ENCODE measurements at places on chromosomes 11 and 22. TPM values are rescaled to one million over a fixed set of nuclear protein-coding genes. Genes with fewer than 3 reads are reported as not detected.

The CD59 gene
- total RNA-seq, result 1,194 TPM

The LARGE1 gene
- total RNA-seq, result 15.4 TPM

The GDPD4 gene
- total RNA-seq, result not detected

The KCNE3 gene
- 1.4 TPM for total RNA-seq

The PRG2 gene
- total RNA-seq, result not detected

- no peak for DNase-seq
Observed at GRCh38 chr11:68115285-68115684, 5.9 kb downstream of the CHKA start.

- DNase-seq, result no peak
Observed at GRCh38 chr11:7696424-7696823, 9.9 kb downstream of the OVCH2 start.

DNA sequence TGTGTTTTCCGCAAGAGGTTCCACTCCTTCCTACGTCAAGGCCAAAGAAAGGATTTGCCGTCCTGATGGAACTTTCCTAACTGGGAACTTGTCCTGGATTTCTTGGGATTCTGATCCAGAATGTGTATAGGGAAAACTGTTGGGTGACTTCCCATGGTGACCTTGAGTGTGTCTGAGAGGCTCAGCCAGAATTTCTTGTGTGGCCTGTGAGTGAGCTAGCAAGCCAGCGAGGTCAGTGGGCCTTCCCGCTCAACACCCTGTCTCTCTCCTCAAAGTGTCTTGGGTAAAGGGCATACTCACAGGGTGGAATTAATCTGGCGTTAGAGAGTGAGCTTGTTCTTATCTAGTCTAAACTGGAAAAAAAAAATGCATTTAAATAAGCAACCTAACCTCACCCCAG lies 20.4 kb downstream of the ZNRF3 start:
- no peak for DNase-seq

DNA sequence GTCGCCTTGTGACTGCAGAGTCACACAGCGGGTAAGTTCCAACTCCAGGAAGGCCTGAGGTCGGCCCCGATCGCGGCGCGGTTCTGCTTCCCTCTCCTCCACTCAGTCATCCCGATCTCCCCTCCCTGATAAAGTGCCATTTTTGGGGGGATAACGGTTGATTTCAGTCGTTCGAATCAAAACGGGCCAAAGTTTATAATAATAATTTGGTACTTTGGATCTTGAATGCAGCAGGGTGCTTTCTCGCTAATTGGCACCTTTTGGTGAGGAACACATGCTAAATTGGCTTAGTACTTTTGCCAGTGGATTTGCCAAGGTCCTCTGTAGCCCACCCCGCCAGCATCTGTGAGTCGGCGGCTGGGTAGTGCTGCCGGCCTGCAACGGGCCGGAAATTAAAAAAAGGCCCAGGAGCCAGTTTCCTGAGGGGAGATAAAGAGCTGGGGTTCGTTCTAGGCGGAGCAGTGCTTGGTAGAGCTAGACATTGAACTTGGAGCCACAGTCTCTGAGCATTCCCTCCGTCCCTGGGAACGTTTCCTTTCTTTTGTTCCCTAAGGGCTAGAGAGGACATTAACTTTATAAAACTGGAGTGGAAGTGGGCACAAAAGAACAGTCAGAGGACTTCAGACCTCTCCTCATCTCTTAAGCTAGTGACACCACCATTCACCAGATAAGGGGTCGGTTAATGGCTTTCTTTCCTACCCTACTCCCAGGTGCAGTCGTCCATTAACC lies 997 bp downstream of the UBE2L3 start:
- no peak for DNase-seq

DNA sequence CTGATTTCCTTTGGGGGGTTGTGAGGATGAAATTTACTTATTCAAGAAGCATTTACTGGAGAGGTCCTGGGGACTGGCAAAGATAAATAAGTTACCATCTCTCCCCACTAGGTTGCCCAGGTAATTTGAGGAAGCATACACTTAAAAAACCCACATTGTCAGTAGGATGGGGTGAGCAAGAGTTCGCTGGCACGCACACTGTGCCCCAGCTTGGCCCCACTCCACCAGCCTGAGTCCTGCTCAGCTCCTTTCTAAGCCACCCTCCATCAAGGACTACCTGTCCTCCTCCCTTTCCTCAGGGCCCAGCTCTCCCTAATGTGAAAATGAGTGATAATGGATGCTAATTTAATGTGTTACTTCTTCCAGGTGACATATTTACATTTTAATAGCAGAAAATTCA lies 216.5 kb upstream of the PLET1 start:
- no peak for DNase-seq

- DNase-seq, result no peak
Observed at GRCh38 chr11:65849366-65849765, 8.6 kb downstream of the CFL1 start.

DNA sequence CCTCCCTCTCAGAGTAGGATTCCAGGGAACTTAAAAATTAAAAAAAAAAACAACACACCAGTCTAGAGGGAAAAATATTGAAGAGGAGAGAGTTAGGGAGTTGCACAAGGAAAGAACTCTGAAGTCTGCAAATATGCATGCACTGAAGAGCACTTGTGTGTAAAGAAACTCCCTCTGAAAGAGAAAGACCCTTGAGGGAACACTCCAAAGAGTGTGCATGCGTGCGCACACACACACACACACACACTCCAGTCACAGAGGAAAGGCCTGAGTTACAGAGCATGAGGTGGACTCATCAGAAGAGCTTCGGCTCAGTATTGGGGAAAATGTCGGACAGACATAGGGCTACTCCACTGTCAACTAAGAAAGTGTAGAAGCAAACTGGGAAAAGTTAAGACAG lies 30.1 kb downstream of the GGTLC2 start:
- no peak for DNase-seq

DNA sequence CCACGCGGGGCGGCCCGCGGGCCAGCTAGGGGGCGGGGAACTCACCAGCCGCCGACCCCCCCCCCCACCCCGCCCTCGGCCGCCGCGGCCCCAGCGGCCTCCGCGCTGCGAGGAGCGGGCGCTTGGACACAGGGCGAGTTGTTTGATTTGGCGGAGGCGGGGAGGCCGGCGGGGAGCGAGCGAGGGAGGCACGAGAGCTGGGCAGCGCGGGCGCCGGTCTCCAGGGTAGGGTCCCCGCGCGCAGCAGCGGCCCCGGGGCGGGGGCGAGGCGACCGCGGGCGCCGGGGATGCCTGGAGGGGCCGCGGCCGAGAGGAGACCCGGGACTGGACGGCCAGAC lies 64.4 kb downstream of the NAV2 start:
- no peak for DNase-seq

- DNase-seq, result no peak
Observed at GRCh38 chr22:29105468-29105867, 32.6 kb downstream of the KREMEN1 start.

Data from glomerular endothelial cell (primary cell).